Stimulated activated CD4-positive, alpha-beta T cell treated with anti-CD3 and anti-CD28 coated beads, Interleukin-12 subunit alpha, Interleukin-12 subunit beta, amount 100 ng/mL, for 24 hours (primary cell): ENCODE measurements at places on chromosomes 12 and 14.

- DNase-seq = no peak
These were observed 268.0 kb downstream of the BTG1 start for GRCh38 chr12:91877456-91878235.

GRCh38 chr12:109433618-109434017 lies 43.5 kb downstream of the KCTD10 start:
- DNase-seq = no peak

GRCh38 chr14:100825713-100826331 lies at the start of gene MEG3:
TSS of gene MEG3 (plus strand) at chr14:100826118.
- no peak for DNase-seq

DNA sequence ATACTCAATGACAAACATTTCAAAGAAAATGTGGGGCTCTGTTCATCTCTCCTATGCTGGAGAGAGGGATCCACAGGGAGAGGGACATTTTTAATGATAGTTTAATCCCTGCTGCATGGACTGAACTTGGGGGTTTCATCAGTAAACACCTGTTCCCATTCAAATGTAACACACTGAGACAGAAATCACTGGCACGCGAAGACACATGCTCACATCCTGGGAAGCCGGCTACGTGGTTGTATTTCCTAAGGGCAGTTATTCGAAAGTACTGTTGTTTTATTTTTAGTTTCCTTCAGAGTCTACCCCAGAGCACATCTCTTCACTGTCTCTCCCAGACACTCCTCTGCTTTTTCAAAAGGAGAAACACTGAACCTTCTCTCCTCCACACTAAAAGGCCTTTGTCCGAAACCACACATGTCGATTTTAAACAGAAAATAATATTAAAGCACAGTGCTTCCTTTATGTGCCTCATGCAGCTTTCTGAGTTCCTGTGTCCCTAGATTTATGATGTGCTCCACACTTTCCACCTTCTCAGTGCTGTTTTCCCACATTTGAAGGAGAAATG lies 52.8 kb downstream of the PTHLH start:
- no peak for DNase-seq

GRCh38 chr12:112524676-112525425 lies 106.1 kb downstream of the PTPN11 start:
- no peak for DNase-seq

- no peak for DNase-seq
These were observed 174.9 kb downstream of the PIK3C2G start for GRCh38 chr12:18436170-18436569.

GRCh38 chr14:70416725-70417349 lies at the start of gene SYNJ2BP:
TSS of gene SYNJ2BP (minus strand) at chr14:70417090. CDS start at chr14:70416963, 127 bp downstream.
- peak; percentile 35 for DNase-seq

- DNase-seq = no peak
These were observed 11.1 kb upstream of the NEMF start for GRCh38 chr14:49863487-49864281.

GRCh38 chr14:75134644-75135043 lies 7.8 kb upstream of the NEK9 start:
- DNase-seq = no peak

DNA sequence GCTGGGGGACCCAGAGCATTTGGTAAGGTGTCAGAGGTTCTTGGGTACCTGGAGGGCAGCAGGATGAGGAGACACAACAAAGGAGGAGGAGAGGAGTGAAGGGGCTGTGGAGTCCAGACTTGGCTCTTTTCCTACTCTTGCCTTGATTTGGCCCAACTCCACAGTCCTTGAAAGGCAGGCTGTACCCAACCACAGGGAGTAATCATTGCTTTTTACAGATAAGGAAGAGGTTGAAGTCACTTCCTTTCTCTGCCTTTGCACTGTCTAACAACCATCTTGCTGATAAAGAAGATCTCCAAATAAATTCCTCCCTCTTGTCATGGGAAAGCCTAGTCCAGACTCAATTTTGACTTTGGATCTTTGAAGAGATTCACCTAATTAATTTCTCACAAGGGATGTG lies 226.8 kb upstream of the HMGA2 start:
- DNase-seq = no peak

DNA sequence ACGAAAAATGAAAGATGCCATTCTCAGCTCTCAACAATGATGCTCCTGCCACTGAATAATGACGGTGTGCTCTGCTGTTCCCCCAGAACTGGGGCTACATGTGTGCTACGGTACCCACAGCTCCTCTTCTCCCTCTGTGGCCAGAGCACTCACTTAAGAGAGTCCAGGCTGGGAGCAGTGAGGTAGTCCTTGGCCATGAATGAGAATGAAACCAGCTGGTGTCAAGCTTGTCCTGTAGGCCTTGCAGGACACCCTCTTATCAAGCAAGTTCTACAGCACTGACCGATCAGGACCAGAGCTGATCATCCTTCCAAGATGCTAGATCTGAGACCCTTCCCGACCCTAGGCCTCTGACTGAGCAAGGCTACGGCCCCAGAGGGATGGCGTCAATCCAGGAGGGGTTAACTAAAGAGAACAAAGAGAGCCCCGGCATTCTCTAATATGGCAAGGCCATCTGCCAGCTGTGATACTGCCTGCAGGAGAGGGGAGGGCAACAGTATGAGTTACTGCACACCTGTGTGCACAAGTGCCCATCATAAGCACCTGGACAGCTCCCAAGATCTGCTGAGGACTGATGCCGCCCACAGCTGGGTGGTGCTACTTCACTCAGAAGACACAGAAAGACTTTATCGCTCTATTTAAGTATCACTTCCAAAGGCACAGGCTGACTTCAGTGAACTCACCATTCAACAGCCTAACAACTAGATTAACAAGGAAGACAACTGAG lies 30.5 kb downstream of the APPL2 start:
- no peak for DNase-seq

GRCh38 chr14:97276573-97276972 lies 479.4 kb downstream of the VRK1 start:
- no peak for DNase-seq

GRCh38 chr12:94643606-94644005 lies 6.8 kb downstream of the TMCC3 start:
- no peak for DNase-seq

DNA sequence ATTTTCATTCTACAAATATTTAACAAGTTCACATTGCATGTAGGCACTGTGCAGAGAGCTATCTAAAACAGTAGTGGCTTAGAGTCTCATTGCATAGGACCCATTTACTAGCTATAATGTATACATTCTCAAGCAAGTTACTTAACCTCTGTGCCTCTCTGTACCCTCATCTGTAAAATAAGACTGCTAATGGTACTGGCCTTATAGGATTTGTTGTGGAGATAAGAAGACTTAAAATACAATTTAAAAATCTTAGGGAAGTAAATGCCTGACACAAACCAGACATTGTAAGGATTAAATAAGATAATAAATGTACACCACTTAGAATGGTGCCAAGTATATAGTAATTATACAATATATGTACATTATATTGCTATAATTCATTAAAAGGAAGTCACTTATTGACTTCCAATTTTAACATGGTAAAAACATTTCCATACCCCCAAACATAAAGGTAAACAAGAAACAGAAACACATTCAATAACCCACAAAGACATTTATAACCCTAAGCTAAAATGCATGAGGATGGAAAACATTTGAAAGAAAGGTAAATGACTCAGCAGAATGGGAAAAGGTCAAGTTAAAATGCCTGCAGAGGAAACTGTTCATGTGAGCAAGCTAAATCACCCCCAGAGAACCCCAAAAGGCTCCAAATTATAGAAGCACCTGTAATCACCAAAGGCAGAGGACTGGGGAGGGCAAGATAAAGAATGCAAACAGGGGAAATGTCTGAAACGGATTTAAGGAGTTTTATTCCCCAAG lies 30.8 kb downstream of the RPS6KA5 start:
- no peak for DNase-seq

GRCh38 chr14:99829450-99829849 lies 36.2 kb downstream of the EML1 start:
- no peak for DNase-seq

- no peak for DNase-seq
These were observed 864.6 kb upstream of the FBXO33 start for GRCh38 chr14:40296821-40297220.

DNA sequence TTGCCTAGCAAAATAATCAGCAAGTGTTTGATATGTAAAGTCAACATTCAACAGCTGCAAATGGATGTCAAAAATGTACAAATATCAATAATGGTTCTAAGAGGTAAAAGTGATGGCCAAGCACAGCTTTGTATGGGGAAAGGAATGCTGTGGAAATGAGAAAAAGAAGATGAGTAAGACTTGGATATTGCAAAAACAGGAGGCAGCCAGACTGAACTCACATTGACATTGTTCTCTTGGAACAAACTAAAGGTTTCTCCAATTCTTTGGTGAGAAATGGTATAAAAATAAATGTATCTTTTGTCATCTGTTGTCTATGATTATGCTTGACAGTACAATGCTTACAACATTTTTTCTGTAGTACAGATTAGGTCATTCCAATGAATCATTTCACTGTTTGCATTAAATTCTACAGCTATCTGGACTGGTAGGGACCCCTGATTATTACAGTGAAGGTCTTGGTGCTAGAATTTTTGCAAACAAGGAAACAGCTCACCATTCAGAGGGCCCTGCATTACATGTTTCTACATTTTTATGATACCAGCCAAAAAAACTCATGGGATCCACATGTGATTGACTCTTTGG lies 465.7 kb downstream of the NOVA1 start:
- no peak for DNase-seq

DNA sequence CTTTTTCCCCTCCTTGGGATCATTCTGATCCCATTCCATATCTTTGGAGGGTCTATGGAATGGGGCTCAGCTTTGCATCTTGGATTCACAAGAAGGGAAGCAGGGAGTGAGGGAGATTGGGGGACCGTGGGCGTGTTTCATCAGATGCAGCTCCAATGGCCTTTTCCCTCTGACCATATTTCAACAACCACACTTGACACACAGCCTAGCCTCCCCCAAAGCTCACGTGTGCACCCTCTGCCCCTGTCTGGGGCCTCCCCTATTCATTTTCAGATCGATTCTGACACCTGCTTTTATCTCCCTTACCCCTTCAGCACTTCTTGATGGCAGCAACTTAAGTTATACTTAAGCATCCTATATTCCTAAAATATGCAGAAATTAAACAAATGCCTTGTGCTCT lies 126.6 kb downstream of the CHST11 start:
- DNase-seq = no peak

DNA sequence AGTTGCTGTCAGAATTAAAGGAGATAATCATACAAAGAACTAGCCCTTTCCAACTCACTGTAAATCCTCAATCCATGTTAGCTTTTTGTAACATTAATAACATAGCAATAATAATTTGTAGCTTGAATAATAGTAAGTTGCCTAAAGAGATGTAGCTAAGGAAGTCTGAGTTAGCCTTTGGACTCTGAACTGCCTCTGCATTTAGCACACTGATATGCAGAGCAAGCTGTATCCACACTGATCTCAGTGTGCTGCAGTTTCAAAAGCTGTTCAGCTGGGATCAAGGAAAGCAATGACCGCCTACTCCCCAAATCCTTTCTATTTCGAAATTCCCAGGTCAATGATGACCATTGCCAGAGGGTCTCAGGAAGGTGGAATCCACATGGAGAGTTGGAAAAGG lies 99.3 kb upstream of the IFNG-AS1 start:
- DNase-seq = no peak

- DNase-seq = no peak
These were observed 133.9 kb downstream of the STXBP6 start for GRCh38 chr14:24915958-24916595.

DNA sequence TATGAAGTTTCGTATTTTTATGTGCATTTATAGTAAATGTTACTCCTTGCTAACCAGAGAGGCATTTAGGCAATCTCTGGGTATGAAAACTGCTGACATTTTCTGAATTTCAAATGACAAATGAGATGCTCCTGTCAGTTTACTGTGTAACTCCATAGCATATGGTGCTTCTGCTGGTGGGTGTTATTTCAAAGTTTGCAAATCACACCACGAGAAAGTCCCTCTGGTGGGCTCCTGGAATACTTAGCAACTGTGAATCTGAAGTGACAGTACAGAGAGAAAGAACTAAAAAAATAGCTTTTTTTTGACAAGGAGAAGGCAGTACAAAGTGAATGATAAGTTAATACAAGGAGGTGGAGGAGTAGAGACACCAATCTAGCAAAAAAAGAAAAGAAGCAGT lies 161.5 kb downstream of the DERA start:
- DNase-seq = no peak

DNA sequence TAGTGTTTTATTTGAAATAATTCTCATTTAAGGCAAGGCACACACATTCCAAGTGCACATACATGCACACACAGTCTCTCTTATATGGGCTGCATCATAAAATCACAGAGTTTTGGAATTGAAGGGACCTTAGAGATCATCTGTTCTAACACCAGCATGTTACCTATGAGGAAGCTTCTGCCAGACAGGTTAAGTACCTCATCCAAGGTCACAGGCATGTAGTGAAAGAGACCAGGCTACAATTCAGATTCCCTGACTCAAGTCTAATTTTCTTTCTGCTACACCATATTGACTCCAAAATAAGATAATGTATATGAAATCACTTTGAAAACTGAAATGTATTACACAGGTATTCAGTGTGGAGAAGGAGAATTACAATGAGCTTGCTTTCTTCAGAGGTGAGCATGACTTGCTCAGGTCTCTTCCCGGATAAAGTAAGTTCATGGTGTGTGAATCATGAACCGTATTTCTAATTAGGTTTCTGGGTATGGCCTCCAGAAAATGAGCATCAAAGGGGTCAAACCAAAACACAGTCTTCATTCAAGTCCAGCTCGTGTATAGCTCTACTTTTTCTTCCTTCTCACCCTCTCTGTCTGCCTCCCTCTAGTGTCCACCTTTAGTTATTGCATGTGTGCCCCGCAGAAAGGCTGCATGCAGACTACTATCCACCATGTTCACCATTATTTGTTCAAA lies 411.9 kb downstream of the FUT8 start:
- peak; percentile 14 for DNase-seq

DNA sequence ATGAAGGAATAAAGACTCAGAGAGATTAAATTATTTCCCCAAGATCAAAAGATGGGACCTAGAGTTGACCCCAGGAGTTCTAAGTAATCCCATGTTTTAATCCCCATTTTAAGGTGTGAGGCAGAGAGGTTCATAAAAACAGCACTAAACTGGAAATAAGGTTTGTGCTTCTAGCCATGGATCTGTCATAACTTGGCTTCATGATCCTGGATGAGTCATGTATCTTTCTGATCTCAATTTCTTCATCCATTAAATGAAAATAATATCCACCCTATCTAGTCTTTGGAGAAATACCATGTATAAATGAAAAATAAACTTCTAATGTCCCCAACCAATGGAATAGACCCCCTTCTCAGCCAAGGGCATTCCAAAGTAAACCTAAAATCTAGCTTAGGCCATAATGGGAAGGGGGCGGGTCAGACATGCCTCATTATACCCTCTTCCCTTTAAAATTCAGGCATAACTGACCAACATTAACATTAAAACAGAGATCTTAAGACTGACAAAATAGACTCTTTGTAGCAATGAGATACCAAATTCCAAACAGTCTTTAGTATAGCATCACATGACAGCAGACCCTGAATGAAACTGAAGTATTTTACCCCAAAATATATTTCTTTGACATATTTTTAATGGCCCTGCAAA lies 47.8 kb downstream of the SLC41A2 start:
- DNase-seq = no peak

GRCh38 chr12:42990387-42990786 lies 400.8 kb upstream of the PRICKLE1 start:
- DNase-seq = no peak

- DNase-seq = no peak
These were observed 49.8 kb upstream of the LRRK2 start for GRCh38 chr12:40175045-40175444.

GRCh38 chr12:49619286-49619685 lies 4.1 kb upstream of the PRPF40B start:
- no peak for DNase-seq

GRCh38 chr14:54108481-54109471 lies 152.2 kb upstream of the BMP4 start:
- no peak for DNase-seq
